Glomerular endothelial cell (primary cell): ENCODE measurements at places on chromosomes 11 and 22. TPM values are rescaled to one million over a fixed set of nuclear protein-coding genes. Genes with fewer than 3 reads are reported as not detected.

CCDC34 gene
- total RNA-seq: 3.4 and 6.8 TPM in 2 replicates

KRTAP5-10 gene
- not detected in 2 replicates for total RNA-seq

DCHS1 gene
- 89.7 and 177 TPM in 2 replicates for total RNA-seq

GRCh38 chr22:31398231-31398630 is 1.2 kb upstream of the DRG1 start:
- DNase-seq: no peak

DNA sequence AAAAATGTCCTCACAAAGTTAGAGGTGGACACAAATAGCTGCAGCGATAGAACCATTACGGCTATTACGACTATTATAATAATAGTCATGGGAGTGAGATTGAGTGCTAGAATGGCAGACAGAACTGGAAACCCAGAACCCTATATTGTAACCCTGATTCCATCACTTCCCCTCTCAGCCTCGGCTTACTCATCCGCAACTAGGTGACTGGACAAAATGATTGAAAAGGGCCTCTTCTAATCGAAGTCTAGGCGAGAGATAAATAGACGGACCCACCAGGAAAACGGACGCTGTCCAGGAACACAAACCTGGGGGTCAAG is 629 bp downstream of the PSMA1 start:
- DNase-seq: no peak

- no peak for DNase-seq
Observed at GRCh38 chr11:127182586-127183203, 182.1 kb upstream of the KIRREL3 start.
